ENCODE measurements at places on chromosomes 7 and 10. TPM values are rescaled to one million over a fixed set of nuclear protein-coding genes. Genes with fewer than 3 reads are reported as not detected.

The SLC18A3 gene
- not detected for total RNA-seq

GRCh38 chr7:103689255-103689654, 243.2 kb upstream of the SLC26A5 start:
- DNase-seq: no peak

DNA sequence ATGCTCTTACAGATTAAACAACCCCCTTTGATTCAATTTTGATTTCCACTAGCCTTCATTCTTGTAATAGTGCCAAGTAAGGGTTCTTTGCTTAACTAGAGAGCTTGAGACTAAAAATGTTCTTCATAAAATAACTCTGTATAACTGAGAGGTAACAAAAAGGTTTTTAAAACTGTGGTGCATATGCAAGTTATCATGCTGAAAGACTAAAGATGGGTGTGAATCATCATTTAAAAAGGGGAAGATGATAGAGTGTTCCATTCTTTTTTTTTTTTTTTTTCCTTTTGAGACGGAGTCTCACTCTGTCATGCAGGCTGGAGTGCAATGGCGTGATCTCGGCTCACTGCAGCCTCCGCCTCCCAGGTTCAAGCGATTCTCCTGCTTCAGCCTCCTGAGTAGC, 11.1 kb downstream of the MDFIC start:
- DNase-seq: no peak

The TMEM229A gene
- not detected for total RNA-seq

DNA sequence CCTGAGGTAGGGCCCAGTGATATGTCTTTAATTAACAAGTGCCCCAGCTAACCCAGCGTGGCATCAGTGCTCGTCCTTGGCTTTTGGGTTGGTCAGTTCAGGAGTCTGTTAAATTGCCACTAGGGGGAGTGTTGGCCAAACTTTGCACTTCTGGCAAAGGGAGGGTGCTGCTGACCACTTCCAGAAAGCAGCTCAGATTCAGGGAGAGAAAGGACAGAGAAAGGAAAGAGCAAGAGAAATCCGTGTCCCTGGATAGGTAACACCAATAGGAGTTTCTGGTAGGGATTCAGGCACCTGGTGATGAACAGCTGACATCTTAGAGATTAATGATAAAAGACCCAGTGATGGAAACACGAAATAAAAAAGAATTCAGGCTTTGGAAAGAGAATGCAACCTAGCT, 243.1 kb upstream of the AOAH start:
- peak; percentile 67 for DNase-seq

- DNase-seq: no peak
These were observed 375 bp upstream of the FGF8 start for GRCh38 chr10:101776161-101776817.

DNA sequence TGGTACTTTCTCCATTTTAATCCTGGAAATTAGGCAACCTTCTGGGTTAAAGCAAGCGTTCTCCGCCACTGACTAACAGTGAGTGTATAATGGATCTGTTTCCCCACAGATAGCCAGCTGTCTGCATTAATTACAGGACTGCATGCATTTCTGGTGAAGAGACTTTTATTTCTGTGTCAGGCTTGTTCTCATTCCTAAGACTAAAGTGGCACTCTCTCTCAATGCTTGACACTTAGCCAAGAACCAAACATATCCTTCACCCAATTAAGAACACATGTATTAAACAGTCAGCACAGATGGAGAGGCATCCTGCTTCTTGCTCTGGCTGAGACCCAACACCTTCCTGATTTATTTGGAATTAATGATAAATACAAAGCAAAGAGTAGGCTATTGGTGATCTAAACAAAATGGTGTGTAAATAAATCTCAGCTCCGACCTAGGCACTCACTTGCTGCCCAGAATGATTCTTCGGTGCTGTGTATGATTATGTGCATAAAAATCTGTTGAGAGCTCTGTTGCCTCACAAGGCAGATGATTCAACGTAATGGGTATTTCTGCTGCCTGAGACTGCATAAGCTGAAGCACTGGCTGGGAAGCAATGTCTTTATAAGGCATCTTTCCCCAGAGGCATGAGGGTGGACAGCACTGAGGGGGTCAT, 16.8 kb downstream of the CALU start:
- DNase-seq: no peak

- no peak for DNase-seq
These were observed 133.1 kb downstream of the CUBN start for GRCh38 chr10:16996530-16996964.

DNA sequence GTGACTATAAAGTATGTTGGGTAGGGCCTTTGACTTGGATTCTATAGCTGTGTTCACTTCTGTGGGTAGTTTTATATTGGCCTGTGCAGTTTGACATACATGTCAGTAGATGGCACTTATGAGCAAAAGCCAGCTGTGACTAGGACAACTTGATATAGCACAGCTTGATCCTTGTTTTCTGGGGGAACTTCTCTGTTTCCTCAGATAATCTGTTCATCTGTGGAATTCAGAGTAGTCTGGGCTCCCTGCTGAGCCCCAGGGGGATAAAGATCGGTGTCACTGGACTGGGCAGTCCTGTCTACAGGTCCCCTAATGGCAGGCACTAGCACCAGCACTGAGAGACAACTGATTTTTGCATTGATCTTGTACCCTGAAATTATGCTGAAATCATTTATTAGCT, 25.4 kb downstream of the CYP2C9 start:
- no peak for DNase-seq

DNA sequence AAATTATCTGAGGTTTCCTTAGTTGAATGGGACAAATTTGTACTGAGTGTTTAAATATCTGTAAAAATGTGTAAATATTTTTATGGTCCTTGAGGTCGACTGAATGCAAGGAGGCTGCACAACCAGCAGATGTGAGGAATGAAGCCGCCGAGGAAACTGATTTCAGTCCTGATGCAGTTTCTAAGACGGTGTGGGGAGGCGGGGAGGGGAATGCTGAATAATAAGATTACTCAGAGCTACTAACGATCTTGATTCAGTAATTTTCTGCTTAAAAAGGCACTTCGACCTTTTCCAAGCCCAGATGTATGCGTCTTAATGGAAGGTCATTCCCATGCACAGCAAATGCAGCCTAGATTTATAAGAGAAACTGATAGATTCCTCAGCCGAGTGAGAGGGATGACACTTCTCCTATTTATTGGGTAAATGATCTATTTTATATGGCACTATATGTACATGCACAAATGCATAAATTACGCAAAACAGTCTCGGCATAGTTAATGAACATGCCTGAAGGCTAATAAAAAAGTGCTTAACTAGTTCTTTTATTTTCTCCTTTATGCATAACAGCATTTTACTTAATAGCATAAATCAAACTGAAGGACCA, 167.6 kb upstream of the PITRM1 start:
- no peak for DNase-seq

- DNase-seq: no peak
These were observed 22.0 kb upstream of the CPA5 start for GRCh38 chr7:130322615-130323014.

The ZPBP gene
- not detected for total RNA-seq

GRCh38 chr10:62050893-62051433, 149.5 kb downstream of the ARID5B start:
- peak; percentile 85 for DNase-seq

DNA sequence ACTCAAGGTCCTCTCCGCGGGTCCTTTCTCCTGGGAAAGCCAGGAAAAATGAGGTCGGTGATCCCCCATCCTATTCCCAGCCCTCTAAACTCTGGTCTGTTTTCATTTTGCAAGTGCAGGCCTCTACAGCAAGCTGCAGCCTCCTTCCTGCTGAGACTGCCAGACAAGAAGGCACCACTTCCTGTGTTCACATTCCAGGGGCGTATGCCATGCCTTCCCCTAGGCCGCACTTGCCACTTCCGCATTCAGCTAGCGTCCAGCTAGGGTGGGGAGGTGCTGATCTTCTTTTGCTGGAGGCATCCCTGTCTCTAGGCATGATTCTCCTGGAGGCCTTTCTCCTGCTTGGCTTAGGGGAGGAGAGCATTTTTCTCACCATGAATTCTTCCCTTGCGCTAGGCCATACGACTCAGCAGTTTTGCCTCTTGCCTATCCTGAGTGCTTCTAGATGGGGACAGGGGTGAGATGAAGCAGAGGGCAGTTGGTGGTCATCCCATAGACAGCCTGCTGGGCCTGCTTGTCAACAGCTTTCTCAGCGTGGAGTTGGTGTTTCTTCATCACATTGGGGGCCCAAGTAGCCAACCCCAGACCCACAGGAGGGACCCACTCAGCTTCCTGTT, 328.9 kb downstream of the RPS24 start:
- DNase-seq: peak; percentile 78

The ADAM12 gene
- total RNA-seq: 5.5 TPM

DNA sequence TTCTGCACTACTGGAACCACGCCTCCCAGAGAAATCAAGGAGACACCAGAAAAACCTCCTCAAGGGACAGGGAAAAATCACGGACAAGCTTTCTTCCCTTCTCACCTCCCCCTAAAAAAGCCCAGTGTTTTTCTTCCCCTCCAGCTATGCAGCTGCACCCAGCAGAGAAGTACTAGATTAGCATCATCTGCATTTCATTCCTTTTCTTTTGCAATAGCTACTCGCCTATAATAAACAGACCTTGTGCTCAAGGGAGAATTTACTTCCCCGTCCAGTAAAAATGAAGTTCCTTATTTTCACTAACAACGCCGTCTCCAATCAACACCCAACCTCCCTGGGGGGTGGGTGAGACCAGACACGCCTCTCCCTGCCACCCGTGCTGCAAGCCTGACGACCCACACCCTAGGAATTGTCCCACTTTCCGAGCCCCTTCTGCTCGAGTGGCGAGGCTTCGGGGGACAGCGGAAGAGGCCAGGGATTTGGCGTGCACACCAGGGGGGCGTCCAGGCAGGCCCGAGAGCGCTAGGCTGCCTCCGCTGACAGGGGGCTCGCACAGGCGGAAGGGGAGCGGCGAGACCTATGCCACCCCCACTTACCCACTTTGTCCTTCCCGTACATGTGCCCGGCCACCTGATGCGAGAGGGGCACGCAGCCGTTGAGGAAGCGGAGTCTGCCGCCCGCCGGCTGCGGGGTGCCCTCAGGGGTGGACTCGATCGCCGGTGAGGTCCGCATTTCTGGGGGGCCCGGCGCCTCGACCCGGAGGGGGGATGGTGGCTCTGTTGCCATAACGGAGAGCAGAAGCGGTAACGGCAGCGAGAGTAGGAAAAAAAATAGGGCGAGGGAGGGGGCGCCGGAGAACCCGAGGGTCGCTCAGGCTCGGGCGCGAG, 625 bp downstream of the IPMK start:
- peak; percentile 82 for DNase-seq

The ADIRF gene
- total RNA-seq: 688 TPM

The COMTD1 gene
- total RNA-seq: 12.9 TPM

DNA sequence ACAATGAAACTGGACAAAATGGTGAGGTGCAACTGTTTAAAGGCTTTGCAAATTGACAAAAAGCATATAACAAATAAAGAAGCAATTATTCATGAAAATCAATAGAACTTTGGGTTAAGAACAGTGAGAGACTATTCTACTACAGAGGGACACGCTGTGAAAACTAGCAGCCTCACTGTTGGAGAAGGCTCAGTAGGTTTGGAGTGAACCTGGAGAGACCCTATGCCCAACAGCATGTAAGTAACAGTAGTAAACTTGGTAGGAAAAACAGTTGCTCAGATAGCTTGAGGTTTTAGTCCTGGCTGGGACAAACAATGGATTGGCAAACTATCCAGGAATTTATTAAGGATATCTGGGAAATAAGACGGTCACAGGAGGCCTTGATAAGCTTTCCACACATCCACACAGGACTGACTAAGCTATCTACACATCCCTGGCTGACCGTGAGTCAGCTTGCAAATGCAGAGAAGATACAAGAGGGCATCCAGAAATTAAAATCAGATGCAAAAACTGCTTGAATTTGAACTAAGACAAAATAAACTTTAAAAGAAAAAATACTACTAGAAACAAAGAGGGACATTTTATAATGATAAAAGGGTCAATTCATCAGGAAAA, 15.9 kb downstream of the FAM149B1 start:
- DNase-seq: no peak

- DNase-seq: no peak
These were observed 50.7 kb upstream of the ITGB8 start for GRCh38 chr7:20279979-20280378.

DNA sequence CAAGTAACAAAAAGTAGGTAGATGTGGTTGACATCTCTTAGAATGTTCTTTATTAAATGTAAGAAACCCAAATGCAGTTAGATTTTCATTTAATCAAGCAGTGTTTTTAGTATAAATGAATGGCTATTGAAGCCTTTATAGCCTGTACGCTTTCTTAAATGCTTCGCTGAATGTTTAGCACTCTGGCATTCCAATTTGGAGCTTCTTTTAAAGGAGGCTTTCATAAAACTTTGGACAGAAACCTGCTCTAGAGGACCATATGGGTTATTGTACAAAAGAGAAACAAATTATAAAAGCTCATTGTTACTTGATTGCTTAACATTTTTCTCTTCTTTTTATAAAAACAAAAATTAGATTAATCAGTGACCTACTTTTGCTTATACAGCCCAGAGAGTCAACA, 59.5 kb downstream of the KCND2 start:
- no peak for DNase-seq

DNA sequence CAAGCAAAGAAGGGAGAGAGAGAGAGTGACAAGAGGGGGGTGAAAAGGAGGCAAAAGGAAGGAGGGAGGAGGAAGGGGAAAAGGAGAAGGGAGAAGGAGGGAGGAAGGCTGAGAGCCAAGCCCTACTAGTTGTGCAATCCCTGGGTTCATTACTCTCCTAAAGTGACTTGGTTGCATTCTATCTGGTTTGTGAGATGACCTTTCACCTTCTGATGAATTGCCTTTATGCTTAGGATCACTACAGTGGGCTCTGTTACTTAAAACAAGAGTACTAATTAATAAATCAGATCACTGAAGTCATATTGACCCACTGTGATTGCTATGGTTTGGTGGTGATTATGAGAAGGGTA, 144.9 kb downstream of the KIF20B start:
- no peak for DNase-seq

The DLD gene
- total RNA-seq: 54.0 TPM

DNA sequence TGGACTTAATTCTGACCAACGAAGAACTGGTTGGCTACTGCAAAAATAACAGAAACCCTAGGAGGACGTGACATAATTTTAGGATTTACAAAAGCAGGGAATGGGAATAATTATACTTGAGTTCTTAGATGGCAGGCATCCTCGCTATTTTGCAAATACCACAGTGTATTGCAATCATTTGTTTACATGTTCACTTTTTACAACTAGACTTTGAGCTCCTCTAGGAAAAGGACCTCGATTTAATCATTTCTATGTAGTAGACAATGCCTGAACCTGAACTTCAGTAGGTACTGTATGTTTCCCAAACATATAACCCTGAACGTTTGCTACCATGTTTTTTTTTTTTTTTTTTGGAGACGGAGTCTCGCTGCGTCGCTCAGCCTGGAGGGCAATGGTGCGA, 137.7 kb downstream of the CNOT4 start:
- no peak for DNase-seq

The AS3MT gene
- 1.2 TPM for total RNA-seq
